ENCODE measurements at places on chromosomes 12 and 14.

DNA sequence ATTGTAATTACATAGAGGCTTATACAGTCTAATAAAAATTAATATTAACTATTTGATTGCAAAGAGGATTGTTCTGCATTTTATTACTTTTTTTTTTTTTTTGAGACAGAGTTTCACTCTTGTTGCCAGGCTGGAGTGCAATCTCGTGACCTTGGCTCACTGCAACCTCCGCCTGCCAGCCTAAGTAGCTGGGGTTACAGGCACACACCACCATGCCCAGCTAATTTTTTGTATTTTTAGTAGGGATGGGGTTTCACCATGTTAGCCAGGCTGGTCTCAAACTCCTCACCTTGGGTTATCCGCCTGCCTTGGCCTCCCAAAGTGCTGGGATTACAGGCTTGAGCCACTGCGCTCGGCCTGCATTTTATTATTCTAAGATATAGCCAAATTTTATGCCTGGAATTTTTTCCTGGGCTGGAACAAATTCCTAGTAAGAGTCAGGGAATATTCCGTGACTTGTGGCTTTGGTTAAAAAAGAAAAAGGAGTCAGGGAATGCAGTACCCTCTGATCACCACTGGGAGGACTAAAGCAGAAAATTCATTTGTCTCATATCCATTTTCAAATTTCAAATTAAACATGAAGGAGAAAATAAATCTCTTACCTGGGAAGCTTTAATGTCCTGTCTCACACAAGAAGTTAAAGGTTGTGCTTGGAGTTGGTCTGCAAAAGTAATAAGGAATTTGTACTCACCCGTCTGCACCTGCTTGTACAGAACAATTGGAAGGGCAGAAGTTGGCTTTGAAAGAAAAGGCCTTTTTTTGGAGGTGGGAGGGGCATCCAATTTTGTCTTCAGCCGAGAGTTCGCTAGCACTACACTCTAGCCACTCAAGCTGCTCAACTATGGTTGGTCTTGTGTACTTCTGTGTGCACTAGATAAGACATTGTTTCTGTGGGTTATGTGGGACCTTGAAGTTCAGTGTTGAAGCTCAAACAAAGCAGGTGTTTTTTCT, 8.7 kb downstream of the MARK3 start:
- no peak for DNase-seq

DNA sequence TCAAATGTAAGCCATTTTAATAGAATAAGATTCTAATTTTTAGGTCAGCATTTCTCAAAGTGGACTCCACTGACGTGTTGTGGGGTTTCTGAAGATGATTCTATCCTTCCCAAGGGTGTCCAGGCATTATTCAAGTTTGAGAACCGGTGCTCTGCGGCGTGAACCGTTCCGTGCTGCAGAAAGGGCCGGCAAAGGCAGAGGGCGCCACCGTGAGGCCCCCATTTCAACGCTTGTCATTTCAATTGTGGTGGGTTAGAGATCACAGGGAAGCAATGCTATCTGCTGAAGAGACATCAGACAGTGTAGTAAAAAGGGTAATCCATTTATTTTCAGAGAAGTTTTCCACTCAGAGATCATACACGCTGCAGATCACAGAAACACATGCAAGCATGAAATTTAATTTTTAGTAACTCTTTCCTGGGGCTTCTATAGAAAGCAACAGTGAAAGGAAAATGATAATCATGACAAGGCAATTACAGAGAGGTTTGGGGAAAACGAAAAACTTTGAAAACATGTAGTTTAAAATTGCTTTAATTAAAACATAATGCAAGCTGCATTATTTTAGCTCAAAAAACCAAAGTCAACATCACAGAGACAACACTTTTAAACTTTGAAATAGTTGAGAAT, 201.7 kb downstream of the EXOC5 start:
- peak; percentile 29 for DNase-seq

DNA sequence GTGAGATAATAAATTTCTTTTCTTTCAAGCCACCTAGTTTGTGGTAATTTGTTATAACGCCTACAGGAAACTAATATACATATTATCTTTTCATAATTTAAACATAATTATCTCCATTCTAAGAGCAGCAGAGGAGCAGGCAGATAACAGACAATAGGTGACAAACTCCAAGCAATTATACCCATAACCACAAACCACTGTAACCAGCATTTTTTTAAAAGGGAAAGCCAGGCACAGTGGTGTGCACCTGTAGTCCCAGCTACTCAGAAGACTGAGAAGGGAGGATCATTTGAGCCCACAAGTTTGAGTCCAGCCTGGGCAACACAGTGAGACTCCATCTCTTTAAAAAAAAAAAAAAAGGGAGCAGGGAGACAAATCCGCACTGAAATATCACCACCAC, 54.9 kb downstream of the ATF7 start:
- DNase-seq = no peak

- no peak for DNase-seq
These were observed 86.3 kb downstream of the ITPK1 start for GRCh38 chr14:93029417-93029816.

GRCh38 chr12:15600223-15600935, 188.8 kb downstream of the EPS8 start:
- DNase-seq = no peak

GRCh38 chr12:98374007-98374406, 141.4 kb upstream of the TMPO start:
- no peak for DNase-seq

DNA sequence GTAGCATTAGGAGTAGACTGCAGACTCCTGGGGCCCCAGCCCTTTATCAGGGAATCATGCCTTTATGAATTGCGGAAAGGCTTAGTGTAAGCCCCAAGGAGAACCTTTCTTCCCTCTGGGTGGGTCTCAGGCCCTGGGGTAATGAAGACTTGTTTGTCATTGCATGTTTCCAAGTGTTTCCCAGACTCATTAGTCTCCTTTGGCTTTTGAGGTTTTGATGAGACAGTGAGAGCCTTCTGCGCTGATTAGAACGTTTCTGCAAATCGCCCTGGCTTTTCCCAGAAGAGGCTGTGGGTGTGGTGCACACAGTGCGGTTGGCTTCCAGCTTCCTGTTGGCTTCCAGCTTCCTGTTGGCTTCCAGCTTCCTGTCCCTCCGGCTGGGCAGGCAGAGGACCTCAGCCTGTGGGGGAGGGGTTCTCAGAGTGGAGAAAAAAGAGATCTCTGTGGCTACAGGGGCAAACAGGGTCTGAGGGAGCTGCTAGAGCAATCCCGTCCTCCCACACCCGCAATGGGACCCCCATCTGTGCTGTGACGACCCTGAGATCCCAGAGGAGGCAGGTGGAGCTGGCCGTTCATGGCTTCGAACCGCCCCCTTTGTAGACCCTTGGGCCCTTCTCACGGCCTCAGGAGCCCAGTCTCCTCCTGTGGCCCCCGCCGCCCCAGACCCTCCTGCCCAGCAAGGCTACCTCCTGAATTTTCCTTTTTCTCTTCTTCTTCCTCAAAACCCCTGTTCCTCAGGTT, 42.1 kb downstream of the GPR68 start:
- DNase-seq = no peak

DNA sequence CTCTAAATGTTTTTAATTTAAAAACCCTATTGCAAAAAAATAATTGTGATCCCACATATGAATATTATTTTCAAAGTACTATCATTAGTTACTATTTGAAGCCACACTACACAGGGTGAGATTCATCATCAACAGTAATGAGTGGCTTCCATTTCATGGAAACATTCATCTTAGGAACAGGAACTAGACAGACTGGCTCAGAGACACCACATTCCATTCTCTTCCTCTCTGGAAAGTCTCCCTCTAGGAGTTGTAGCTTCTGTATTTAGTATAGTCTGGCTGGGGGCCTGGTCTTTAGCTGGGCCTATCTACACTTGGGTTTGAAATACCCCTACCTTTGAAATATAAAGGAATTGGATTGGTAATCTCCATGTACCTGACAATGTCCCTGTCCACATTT, 6.2 kb upstream of the VDR start:
- DNase-seq = no peak

GRCh38 chr12:114952573-114953271, 268.7 kb upstream of the TBX3 start:
- DNase-seq = no peak

DNA sequence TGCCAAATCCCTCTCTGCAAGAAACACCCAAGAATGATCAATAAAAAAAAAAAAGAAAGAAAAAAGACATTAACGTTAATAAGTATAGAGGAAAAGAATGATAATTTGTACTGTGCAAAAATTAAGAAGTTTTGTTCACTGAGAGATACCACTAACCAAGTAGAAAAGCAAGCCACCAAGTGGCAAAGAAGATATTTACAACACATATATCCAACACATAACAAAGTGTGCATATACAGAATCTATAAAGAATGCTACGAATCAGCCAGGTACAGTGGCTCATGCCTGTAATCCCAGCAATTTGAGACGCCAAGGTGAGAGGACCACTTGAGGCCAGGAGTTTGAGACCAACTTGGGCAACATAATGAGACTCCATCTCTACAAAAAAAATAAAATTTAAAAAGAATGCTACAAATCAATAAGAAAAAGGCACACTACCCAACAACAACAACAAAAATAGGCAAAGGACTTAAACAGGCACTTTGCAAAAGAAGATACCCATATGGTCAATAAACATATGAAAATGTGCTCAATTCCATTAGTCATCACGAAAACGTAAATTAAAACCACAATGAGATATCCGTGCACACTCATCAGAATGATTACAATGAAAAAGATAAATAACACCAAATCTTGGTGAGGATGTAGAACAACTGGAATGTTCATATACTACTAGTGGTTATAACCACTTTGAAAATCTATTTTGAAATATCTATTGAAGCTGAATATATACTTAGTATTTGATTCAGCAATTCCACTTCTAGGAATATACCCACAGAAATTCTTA, 19.8 kb downstream of the GALNT4 start:
- no peak for DNase-seq

- DNase-seq = no peak
These were observed 759 bp upstream of the KLC1 start for GRCh38 chr14:103628221-103628683.

- no peak for DNase-seq
These were observed 31.0 kb downstream of the CCDC85C start for GRCh38 chr14:99573000-99573330.

- DNase-seq = no peak
These were observed 41.4 kb downstream of the FUT8 start for GRCh38 chr14:65453807-65454480.

- DNase-seq = no peak
These were observed 100.0 kb downstream of the ARF6 start for GRCh38 chr14:49992901-49993339.

GRCh38 chr12:122749569-122750332, 2.9 kb upstream of the DENR start:
- DNase-seq = no peak

DNA sequence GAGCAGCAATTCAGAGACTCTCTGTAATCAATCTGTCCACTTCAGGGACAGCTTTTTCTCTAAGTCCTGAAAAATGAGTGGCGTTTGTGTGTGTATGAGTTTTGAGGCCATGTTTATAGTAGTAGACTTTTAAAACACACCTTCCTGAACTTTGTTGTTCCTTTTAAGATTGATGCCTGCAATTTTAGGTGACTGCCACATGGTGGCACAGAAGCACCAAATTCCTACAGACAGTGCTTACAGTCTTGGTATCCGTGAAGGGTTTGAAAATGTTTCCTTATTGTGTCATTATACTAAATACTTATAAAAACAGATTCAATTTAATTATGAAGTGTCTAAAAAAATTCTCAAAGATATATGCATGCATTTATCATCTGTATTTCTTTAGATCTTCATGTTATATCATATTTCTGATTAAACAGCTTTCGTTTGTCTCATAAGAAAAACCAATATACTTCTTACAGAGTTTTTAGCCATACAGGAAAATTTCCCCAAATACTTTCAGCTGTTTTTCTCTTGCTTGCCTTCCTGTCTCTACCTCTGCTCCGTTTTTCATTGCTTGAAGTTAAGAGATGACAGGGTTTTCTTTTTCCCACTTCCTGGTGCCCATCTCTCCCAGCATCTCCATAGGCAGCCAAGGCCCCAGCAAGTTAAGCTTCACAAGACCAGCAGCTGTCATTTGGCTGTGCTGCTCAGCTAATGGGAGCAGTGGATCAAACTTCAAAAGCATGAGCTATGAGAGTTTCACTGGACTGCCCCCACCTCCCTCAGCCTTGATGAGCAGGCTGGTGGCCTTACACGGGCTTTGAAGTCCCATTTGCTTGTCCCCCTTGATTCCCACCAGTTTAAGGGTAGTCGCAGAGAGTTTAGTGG, 259.6 kb downstream of the AKAP6 start:
- no peak for DNase-seq

- DNase-seq = no peak
These were observed 66.0 kb upstream of the NRXN3 start for GRCh38 chr14:78104160-78104559.

- DNase-seq = peak; percentile 34
These were observed 32.0 kb downstream of the TSHR start for GRCh38 chr14:80987235-80988032.

DNA sequence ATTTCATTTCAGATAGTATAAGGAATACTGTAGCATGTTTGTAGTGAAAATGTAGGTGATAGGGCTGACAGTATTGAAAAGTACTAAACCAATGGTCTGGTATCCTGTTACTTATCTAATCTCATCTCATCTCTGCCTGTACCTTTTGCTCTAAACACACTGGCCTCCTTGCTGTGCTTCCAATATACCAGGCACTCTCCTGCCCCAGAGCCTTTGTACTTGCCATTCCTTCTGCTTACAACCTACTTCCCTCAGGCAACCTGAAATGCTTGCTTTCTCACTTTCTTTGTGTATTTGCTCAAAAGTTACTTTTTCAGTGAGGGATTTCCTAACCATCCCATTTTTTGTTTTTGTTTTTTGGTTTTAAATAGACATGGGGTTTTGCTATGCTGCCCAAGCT, 101.9 kb downstream of the PAPLN start:
- DNase-seq = no peak

- DNase-seq = no peak
These were observed 124.3 kb downstream of the SLC41A2 start for GRCh38 chr12:104833756-104834155.

DNA sequence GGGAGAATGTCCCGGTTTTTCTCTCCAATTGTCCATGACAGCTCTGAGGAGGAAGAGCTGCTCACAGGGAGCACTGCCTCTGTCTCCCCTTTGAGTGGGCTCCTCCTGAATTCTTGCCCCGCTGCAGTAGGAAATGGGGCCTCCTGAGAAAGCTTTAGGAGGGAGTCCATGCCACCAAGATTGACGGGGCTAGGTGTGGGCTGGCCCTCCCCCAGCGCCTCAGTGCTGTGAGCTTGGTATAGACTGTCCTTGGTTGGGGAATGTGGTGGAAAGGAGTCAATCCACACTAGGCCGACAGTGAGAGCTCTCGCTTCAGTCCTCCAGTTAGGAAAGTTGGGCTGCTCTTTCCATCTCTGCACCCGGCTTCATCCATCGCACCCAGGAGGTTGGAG, 23.4 kb upstream of the CTDSP2 start:
- DNase-seq = no peak

DNA sequence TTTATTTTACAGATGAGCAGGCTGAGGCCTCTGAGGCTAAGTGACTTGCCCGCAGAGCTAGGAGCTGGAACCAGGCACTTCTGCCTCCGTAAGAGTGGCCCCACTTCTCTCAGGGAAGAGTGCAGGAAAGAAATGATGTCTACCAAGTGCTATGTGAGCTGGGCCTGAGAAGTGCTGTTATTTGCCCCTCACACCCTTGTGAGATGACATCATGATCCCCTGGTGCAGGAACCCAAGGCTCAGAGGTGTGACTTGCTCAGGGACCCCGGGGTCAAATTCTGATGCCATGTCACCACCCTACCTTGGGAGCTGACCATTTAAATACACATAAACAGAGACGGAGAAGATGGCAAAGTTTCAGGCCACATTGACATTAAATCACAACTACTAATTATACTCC, 63.7 kb upstream of the DDX11 start:
- DNase-seq = no peak
